HCT116 (cell line): ENCODE measurements at places on chromosomes 4 and X. TPM values are rescaled to one million over a fixed set of nuclear protein-coding genes. Genes with fewer than 3 reads are reported as not detected.

- no peak overlapping the region for H3K27ac ChIP-seq
- H3K36me3 ChIP-seq: no peaks in the 10 kb centered on the region
- no peaks in the 10 kb centered on the region for H3K27me3 ChIP-seq
Observed at GRCh38 chr4:135191596-135191995, 990.0 kb upstream of the PABPC4L start.

GRCh38 chrX:30814978-30815377 lies 74.1 kb downstream of the TAB3 start:
- H3K27ac ChIP-seq: no peak overlapping the region
- no peak for DNase-seq
- H3K36me3 ChIP-seq: no peaks in the 10 kb centered on the region
- no peaks in the 10 kb centered on the region for H3K4me1 ChIP-seq
- H3K27me3 ChIP-seq: no peaks in the 10 kb centered on the region

- H3K4me3 ChIP-seq: no peak overlapping the region
- no peak for DNase-seq
- H3K36me3 ChIP-seq: no peaks in the 10 kb centered on the region
- no peak overlapping the region for H3K27ac ChIP-seq
Observed at GRCh38 chr4:152919826-152920225, 16.3 kb upstream of the FHDC1 start.

DNA sequence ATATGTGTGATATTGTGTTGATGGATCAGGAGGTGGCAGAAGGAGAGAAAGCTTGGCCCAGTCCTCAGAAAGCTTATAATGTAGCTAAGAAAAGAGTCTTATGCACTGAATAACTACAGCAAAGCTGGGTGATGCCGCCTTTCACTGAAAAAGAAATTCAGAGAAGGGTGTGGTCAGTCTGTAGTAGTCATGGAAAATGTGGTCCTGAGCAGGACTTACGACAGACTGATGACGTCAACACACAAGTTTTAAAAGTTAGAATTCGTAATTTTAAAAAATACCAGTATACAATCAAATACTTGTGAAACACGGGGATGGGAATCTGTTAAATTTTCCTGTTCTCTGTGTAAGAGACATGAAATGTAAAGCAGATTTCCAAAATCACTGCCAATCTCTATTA lies 87.0 kb upstream of the RAPGEF2 start:
- H3K4me1 ChIP-seq: peaks cover 8% of the 10 kb centered on the region; the same call in 1 of the 2 replicates
- DNase-seq: no peak
- no peak overlapping the region for H3K27ac ChIP-seq
- H3K4me3 ChIP-seq: no peak overlapping the region
- H3K27me3 ChIP-seq: no peaks in the 10 kb centered on the region

DNA sequence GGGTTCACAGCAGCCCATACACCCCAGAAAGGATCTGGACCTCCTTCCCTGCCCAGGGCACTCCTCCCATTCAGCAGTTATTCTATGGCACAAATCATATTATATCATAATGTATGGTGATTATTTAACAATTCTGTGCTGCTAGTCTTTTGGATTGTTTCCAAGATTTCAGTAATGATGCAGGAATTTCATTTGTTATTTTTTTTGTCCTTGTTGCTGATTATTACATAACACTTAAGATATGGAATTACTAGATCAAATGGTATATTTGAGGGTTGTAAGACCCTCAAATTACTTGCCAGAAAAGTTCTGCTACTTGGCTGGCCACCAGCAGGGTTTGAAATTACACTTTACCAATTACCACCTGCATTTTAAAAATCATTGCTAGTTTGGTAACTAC lies 36.4 kb downstream of the QDPR start:
- H3K4me3 ChIP-seq: no peak overlapping the region
- no peak for DNase-seq
- no peak overlapping the region for H3K27ac ChIP-seq
- H3K27me3 ChIP-seq: no peaks in the 10 kb centered on the region

GRCh38 chrX:50622751-50623150 lies 152.1 kb upstream of the DGKK start:
- H3K4me1 ChIP-seq: no peaks in the 10 kb centered on the region
- no peak overlapping the region for H3K4me3 ChIP-seq
- H3K36me3 ChIP-seq: no peaks in the 10 kb centered on the region
- no peaks in the 10 kb centered on the region for H3K27me3 ChIP-seq
- no peak overlapping the region for H3K27ac ChIP-seq
- no peak for DNase-seq

DNA sequence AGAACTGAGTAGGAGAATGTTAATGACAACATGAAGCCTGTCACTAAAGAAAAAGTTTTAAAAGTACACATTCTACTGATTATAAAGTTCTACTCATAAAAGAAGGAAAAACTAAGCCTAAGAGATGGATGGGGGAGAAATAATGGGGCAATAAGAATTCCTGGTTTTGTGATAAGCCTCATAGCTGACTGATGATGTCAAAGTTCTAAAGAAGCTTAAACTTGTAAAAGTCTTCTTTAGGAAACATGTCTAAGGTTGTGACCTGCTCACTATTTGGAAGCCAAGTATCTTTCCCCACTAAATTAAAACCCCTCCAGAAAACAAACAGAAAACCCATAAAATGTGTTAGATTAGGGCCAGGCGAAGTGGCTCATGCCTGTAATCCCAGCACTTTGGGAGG lies 232.9 kb upstream of the GIMD1 start:
- no peaks in the 10 kb centered on the region for H3K4me1 ChIP-seq
- no peaks in the 10 kb centered on the region for H3K36me3 ChIP-seq
- no peak overlapping the region for H3K4me3 ChIP-seq
- DNase-seq: no peak

- no peak overlapping the region for H3K27ac ChIP-seq
- DNase-seq: no peak
- no peak overlapping the region for H3K4me3 ChIP-seq
- no peaks in the 10 kb centered on the region for H3K27me3 ChIP-seq
- no peaks in the 10 kb centered on the region for H3K36me3 ChIP-seq
Observed at GRCh38 chr4:107856901-107857300, 32.2 kb downstream of the SGMS2 start.

GRCh38 chrX:65667503-65668376 lies at the start of gene MSN:
Gene MSN (plus strand): TSS chrX:65667654. CDS start chrX:65667842, 188 bp downstream.
- DNase-seq: no peak
- no peaks in the 10 kb centered on the region for H3K27me3 ChIP-seq
- H3K4me1 ChIP-seq: peaks cover 14% of the 10 kb centered on the region
- H3K27ac ChIP-seq: peak within 1 kb of the TSS; percentile 79

The SMPX gene
- 0.59 TPM for total RNA-seq

The CAPN6 gene
- total RNA-seq: 0.10 TPM

The GPC3 gene
- 0.98 TPM for total RNA-seq

The ARMCX2 gene
- total RNA-seq: 0.17 TPM

The NLRP2B gene
- not detected for total RNA-seq

The KLKB1 gene
- 0.10 TPM for total RNA-seq
